ENCODE measurements at places on chromosomes 16 and 17.
A peak's percentile ranks its signal among the peaks of the same experiment; 100 is the strongest.

DNA sequence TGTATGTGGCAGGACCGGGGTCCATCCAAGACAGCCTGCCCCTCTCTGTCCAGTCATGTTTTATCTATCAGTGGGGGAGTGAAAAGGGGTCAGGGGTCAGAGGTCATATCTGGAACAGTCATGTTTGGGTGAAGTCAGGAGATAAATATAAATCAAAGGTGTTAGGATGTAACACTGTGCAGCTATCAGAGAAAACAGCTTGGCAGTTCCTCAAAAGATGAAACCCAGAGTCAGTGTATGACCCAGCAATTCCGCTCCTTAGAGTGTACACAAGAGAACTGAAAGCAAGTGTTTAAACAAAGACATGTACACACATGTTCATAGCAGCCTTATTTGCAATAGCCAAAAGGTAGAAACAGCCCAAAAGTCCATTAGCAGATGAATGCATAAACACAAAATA is 361.3 kb downstream of the FOXL1 start:
- DNase-seq = no peak

DNA sequence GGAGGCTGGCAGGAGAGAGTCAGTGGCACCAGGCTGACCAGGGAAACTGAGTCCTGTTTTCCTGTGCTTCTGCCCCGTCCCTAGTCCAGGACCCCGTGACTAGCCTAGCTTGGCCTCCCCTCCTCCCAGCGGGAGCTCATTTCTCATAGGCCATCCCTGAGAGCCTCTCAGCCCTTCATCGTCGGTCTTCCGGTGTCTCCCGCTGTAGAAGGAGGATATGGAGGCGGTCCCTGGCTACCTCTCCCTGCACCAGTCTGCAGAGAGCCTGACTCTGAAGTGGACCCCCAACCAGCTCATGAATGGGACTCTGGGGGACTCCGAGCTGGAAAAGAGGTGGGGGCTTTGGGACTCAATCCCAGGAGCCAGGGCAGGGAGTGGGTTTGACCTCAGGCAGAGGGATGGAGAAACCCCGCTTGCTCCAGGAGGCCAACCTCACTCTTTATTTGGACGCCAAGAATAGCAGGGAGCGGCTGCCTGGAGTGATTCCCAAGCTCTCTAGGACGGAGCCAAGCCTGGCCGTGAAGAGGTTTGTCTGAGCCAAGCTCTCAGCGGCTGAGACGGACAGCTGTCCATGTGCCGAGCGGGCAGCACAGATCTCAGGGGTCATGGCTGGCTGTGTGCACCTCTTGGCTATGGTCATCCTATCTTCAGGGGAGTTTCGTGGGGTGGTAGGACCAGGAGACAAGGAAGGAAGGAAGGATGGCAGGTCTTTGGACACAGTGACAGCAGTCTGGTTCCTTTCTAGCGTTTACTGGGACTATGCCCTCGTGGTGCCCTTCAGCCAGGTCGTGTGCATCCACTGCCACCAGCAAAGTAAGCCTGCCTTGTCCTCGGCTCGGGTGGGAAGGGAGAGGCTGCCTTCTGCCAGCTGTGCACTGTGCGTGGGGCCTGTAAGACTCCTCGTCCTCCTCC is 26.8 kb downstream of the SGSM2 start:
- DNase-seq = no peak

DNA sequence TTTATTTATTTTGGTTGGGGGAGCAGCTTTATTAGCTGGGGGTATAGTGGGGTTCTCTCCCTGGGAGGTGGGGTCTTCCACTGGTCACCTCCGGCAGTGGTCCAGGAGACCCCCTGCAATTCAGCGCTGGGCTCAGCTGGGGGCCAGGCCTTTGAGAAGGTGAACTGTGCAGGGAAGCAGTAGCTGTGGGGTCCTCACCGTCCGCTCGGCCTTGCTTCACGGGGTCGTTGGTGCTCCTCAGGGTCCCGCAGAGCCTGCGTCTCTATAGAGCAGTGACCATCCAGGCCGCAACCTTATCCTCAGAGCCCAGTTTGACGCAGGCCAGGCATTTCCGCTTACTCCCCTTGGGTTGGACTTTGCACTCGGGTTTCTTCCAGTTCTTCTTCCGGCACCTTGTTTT is 1954.7 kb downstream of the TP53TG3F start:
- no peak for DNase-seq

- DNase-seq = no peak
Measured at GRCh38 chr17:44900894-44901293, 1.6 kb upstream of the EFTUD2 start.

DNA sequence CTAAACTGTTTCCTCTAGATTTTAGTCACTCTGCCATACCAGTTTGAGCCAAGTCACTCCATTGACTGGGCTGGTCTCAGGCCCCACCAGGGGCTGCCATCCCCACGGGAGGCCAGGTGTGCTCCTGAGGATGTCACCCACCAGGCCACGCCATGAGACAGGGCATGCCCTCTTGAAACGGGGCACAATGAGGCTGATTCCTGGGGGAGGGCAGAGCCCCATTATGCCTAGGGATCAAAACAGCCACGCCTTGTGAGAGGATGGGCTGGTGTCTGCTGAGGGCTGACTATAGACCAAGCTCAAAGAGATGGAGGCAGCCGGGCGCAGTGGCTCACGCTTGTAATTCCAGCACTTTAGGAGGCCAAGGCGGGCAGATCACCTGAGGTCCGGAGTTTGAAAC is 21.5 kb downstream of the GINS2 start:
- DNase-seq = no peak

DNA sequence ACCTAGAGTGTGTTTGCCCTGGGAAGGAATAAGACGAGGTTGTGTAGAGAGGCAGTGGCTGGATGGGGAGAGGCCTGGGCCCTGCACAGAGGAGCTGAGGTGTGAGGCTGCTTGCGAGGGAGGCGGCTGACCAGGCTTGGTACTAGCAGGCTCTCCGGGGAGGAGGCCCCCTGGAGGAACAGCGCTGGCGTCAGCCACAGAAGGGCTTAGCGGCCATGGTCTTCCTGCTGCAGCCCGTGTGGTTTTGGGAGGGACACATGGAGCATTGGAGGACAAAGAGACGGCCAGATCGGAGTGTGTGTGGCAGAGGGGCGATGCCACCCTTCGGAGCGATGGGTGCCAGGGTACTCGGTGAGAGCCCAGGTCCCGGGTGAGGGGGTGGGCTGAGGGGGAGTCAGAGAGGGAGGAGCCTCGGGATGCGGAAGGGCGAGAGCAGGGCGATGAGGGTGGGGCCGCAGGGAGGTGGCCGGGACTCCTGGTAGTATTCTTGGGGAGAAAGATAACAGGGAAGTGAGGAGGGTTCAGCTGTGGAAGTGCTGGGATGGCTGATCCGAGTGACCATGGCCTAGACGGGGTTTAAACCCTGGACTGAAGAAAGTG is 8.3 kb downstream of the BANP start:
- DNase-seq = no peak

GRCh38 chr16:65541646-65542045 is 419.8 kb upstream of the CDH11 start:
- no peak for DNase-seq

DNA sequence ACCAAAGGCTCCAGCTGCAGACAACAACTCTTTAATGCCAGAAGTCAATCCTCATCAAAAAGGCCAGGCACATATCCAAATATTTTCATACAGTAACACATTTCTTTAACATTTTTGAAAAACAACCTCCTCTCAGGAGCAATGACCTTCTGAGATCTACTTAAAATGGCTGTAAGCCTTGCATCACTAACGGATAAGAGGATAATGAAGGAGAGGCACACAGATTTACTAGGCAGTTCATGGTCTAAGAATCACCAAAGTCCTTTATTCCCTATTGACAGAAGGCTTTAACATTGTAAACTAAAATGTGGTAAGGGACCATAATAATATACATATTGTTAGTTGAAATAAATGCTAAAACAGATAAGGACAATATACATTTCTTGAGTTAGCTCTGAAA is 114.7 kb downstream of the USP32 start:
- DNase-seq = no peak

- no peak for DNase-seq
Measured at GRCh38 chr16:79510879-79511278, 89.7 kb downstream of the MAF start.

GRCh38 chr16:50742576-50743200 is 802 bp downstream of the CYLD start:
- DNase-seq = peak; percentile 41

GRCh38 chr17:28216528-28216927 is 102.5 kb upstream of the TMEM97 start:
- no peak for DNase-seq

- no peak for DNase-seq
Measured at GRCh38 chr16:66229651-66230050, 136.8 kb upstream of the CDH5 start.

DNA sequence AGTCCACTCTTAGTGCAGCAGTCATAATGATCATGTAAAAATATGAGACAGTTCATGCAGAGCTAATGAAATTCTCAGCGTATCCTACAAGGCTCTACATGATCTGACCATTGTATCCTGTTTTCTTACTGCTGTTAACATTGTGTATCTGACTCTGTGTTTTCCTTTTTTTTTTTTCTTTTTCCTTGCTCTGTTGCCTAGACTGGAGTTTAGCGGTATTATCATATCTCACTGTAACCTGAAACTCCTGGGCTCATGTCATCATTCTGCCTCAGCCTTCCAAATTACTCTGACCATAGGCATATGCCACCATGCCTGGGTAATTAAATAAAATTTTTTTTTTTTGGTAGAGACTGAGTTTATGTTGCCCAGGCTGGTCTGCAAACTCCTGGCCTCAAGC is 12.1 kb downstream of the DUS2 start:
- DNase-seq = no peak

DNA sequence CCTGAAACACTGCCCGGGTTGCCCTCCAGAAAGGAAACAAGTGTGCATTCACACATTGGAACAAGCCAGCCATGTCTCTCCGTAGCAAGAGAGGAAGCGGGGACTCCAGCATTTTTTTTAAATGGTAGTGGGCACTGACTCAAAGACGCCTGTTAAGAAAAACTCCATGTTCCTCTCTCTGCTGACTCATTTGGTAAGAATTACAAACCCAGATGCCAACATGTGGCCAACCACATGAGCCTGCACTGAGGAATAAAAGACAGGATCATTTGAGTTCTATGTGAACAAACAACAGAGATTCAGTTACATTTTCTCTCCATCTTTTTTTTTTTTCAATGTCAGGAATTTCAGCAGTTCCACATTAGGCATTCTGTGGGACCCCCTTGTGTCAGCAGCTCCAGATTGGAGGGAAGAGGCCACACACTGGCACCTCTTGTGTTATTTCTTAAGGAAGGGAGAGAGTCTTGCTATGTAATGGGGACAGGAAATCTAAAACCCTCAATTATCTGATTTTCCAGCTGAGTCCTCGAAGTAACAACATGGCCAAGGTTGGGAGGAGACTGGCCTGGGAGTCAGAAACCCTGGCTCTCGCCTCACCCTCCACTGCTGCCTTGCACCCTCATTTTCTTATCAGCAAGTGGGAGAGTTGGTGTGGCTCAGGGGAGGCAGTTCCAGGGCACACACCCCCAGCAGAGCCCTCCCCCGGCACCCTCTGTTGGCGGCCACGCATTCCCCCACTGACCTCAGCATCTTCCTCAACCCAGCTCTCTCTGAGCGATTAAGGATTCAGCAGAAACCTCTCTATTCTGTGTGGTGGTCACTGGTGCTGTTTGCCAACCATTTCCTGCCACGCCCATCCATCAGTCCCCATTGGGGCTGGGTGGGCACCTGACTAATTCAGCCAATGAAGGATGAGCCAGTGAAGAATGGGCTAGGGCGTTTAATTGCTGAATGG is 173.0 kb downstream of the FOXL1 start:
- no peak for DNase-seq

- no peak for DNase-seq
Measured at GRCh38 chr17:4006165-4006589, 41.9 kb upstream of the ATP2A3 start.

DNA sequence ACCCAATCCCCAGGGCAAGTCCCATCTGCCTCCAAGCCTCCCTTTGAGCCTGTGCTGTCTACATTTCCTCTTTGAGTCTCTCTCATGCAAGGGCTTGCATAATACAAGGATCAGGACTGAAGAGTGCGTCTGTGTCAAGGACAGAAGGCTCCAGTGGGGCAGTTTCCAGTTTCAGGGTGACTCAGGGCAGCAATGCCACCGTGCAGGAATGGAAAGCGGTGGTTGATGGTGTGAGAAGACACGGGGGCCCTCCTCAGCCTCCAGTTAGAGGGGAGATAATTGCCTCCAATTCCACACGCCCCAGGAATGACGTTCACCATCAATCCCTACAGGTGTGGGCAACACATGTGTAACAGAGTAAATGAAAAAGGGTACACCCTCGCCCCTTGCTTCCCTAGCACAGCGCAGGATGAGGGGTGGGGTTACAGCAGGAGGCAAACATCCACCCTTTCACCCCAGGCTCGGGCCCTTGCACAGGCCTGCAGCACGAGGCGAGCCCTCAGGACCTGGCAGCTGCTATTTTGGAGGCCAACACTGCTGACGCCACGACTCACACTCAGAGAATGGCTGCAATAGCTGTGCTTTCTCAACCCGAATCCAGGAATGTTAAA is 24.8 kb upstream of the SLC25A19 start:
- no peak for DNase-seq

GRCh38 chr16:67653128-67653788 is 6.8 kb downstream of the ACD start:
- peak; percentile 50 for DNase-seq

DNA sequence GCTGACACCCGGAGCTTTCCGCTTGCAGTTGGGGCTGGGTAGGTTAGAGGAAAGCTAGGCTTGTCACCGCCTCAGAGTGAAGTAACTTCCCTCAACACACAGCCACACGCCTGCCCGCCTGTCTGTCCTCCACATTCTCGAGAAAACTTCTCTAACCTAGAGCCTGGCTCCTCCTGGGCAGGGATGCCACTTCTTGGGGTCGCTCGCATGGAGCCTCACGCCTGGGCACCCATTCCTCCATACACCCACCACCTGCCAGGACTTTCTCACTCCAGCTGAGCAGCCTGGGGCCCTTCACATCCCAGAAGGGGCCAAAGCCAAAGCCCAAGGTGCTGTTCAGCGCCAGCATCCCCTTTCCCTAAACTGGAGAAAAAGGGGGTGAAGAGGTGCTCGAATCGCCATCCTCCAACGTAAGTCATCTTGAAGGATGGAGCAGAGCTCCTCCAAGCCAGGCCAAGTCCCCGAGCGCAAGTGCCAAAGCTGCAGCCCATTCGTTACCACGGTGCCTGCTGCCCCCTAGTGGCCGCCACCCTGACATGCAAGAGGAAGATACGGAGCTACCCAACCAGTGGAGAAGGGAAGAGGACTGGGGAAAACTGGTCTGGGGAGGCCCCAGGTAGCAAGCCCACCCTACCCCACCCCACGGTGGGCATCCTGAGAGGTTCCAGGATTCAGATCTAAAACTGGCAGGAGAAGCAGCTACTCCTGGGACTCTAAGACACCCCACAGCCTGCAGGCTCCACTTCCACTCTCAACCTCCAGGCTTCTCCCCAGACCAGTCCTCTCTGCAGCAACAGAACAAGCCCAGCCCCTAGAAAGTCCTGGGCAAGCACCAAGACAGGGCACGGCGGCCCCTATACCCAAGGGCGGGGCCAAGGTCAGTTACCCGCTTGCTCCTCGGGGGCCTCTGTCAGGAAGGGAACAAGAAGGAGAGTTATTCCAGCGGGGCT is 63.1 kb downstream of the MYO18A start:
- DNase-seq = no peak

- no peak for DNase-seq
Measured at GRCh38 chr16:62363501-62363900, 327.3 kb upstream of the CDH8 start.

Measured in right kidney (tissue), 9 donors.